ENCODE measurements at places on chromosomes 7 and 10.

DNA sequence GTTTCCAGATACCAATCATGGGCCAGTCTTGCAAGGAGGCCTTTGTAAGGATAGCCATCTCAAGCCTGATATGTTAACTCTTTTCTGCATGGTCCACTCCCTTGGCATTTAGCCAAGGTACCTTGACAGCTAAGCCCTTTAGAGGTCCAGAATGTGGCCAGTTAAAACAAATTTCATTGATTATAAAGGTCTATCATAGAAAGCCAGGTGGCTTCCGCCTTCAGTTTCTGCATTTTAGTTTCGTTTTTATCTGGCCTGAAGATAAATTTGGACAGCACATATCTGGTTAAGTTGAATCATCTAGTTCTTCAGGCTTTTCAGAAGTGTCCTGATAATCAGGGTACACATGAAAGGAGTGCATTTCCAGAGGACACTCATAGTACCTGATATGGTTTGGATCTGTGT is 30.7 kb downstream of the ANKIB1 start:
- no peak for DNase-seq

DNA sequence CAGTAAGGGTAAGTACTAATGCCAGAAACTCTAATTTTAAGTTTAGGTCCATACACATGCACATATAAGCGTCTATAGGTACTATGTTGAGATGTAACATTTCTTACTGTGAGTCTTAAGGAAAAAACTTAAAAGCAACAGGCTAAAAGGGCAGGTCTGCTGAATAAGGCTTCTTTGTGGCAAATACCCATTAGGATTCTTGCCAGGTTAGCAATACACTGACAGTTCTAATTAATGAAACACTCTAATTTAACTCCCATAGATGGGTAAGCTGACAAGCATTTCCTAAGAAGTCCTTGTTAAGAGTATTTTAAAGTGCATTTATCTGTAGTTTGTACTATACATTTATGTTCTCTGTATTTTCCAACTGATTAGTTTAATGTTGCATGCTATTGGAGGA is 14.0 kb downstream of the SCRN1 start:
- DNase-seq = no peak

- no peak for DNase-seq
Observed at GRCh38 chr7:98242342-98242741, 9.7 kb downstream of the TECPR1 start.

GRCh38 chr10:44363716-44364115 is 21.2 kb downstream of the CXCL12 start:
- no peak for DNase-seq

DNA sequence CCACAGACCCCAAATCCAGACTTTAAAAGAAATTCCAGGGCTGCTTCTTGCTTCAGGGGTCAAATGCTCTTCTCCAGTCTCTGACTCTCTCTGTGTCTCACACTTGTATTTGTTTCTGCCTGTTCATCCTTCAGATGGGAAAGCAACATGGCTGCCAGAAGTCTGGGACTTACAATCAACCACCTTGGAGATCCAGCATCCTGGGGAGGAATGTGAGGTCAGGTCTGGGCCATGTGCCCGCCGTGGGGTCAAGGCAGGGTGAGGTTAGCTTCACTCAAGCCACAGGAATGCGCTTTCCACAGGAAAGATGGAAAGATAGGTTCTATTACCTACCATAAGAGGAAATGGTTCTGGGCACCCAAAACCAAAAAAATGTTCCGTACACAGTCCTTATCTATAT is 34.3 kb upstream of the NPVF start:
- no peak for DNase-seq

- DNase-seq = no peak
Observed at GRCh38 chr7:51228386-51228958, 88.1 kb downstream of the COBL start.

DNA sequence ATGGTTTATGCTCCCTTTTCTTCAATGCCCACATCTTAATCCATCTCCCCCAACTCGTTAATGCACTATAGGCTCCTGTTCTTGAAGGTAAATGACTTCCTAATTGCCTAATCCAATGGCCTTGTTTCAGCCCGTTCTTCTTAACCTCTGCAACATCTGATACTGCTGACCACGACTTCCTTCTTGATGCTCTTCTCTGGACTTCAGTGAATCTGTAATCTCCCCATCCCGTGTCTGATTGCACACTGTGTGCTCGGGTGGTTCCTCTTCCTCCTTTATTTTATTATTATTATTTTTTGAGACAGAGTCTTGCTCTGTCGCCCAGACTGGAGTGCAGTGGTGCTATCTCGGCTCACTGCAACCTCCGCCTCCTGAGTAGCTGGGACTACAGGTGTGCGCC is 58.9 kb downstream of the HIPK2 start:
- no peak for DNase-seq

- peak; percentile 62 for DNase-seq
Observed at GRCh38 chr10:1715821-1716220, 21.5 kb downstream of the ADARB2 start.

DNA sequence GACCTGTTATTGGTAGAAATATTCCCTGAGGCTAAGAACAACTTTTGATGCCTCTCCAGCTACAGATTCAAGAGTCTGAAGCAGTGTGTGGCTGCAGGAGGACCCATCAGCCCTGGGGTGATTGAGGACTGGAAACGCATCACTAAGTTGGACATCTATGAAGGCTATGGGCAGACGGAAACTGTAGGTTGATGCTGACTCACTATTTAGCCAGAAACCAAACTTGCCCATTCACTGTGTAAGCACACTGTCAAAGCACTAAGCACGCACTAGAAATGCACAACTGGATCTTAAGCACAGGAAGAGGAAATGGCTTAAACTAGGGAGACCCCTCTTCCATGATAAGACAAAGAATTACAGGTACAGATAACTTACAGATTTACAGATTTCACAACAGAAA is 20.8 kb downstream of the ACSM6 start:
- DNase-seq = no peak

- DNase-seq = no peak
Observed at GRCh38 chr7:142513178-142513955, 235.9 kb upstream of the PRSS1 start.
